Erythroblast (primary cell): ENCODE measurements at places on chromosomes 3 and 15.

- DNase-seq: no peak
These were observed 122.6 kb downstream of the AQP9 start for GRCh38 chr15:58260725-58261267.

- DNase-seq: no peak
These were observed 409.0 kb upstream of the PROK2 start for GRCh38 chr3:72193771-72194430.

GRCh38 chr3:125136966-125137357, 75.6 kb downstream of the SLC12A8 start:
- no peak for DNase-seq

- DNase-seq: no peak
These were observed 214.4 kb upstream of the SOX2 start for GRCh38 chr3:181497358-181497757.

DNA sequence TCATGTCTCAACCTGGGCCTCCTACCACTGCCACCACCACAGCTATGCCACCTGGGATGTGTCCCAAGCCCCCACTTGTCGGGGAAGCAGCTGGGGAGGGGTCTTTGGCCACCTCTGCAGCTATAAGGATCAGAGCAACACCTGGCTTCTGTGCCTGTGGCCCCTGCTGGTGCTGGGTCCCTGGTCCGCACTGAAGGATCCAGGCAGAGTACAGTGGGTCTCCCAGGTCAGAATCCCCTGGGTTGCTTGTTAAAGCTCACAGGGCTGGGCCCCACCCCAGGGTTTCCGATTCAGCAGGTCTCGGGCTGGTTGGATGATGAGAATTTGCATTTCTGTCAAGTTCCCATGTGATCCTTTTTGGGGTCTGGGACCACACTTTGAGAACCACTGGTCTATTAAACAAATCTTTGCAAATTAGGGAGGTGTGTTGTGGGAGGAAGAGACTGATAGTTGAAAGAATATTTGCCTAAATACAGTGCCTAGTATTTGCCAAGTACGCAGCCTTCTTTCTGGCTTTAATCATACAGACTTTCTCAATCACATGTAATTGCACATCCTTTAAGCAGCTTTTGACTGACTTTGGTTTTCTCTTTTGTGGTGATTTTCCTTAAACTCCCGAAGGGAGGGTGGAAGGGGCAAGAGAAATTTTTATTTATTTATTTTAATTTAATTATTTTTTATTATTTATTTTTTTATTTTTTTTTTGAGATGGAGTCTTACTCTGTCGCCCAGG, 127.3 kb downstream of the IGF1R start:
- DNase-seq: no peak

- no peak for DNase-seq
These were observed 96.6 kb downstream of the LRRC3B start for GRCh38 chr3:26719134-26719533.

- DNase-seq: no peak
These were observed 320.4 kb downstream of the CTNNB1 start for GRCh38 chr3:41519746-41520145.

DNA sequence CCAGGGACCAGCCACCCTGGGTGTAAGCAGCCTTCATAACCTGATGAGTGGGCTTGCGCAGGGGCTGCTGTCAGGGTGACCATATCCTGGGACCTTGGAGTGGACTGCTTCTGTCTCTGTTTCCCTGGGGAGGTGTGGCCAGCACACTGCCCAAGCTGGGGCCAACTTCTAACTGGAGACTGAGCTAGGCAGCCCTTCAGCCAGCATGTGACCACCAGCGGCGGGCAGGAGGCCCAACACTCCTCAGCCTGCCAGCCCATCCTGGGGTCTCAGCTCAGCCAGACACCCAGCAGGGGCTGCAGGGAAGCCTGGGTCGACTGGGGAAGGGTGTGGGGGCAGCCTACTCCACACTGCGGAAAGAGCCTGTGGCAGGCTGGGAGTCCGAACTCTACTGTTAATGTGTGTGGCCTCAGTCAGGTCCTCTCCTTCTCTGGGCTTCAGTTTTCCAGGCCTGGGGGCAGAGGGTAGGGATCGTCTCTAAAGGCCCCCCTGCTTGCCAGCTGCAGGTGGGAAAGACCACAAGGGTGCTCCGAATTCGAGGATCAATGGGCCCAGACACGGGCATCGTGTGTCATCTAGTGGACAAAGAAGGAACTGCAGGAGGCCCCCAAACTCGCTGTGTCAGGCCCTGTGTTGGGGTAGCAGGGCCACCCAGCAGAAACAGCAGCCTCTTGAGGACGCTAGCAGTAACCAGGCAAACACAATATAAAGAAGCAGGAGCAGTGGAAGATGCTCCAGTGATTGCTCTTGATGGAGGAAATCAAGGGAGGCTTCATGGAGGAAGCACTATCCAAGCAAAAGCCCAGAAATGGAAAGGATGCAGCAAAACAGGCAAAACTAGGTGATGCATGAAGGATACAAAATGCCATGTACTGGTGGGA, 2.0 kb upstream of the SEMA3G start:
- peak; percentile 87 for DNase-seq

DNA sequence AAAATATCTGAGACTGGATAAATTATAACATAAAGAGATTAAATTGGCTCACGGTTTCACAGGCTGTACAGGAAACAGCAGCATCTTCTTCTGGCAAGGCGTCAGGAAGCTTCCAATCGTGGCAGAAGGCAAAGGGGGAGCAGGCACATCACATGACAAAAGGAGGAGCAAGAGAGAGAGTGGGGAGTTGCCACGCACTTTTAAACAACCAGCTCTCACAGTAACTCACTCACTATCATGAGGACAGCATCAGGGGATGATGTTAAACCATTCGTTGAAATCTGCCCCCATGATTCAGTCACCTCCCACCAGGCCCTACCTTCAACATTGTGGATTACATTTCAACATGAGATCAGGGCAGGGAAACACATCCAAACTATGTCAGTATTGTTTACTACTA, 114.5 kb upstream of the SPATA16 start:
- no peak for DNase-seq

DNA sequence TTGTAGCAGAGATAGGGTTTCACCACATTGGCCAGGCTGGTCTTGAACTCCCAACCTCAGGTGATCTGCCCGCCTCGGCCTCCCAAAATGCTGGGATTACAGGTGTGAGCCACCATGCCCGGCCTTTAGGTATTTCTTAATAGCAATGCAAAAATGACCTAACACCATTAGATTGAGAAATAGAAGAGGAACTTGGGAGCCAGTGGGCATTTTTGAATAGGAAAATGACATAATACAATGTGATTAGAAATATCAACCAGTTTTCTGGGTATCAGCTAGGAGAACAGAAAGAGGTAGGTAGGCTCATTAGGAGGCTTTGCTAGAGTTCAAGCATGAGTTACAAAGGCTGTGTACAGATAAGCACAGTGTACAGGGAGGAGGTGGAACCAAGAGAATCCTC, 101.8 kb upstream of the TBC1D5 start:
- no peak for DNase-seq

GRCh38 chr3:185225523-185225922, 28.3 kb downstream of the EHHADH start:
- DNase-seq: no peak

- no peak for DNase-seq
These were observed 126.8 kb downstream of the FRMD4B start for GRCh38 chr3:69259125-69259524.

DNA sequence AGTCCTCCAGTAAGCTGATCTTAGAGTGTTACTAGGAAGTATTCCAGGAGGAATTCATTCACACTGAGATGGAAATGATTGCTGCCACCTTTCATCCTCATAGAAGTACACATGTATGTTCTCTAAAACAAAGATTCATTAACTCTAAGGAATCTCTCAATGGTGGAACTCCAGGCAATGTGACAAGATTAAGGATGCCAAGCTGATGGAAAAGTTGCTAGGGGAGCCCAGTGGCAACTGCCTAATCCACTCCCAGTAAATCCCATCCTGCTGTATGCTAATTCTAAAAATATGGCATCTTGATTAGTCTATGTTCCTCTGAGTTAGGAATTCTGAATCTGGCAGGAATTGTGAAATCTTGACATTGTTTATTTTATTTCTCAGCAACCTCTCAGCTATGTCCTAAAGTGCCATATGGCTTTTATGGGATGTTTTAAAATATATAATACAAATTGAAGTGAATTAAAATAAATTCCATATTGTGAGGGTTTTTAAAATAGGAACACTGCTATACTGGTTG, 210.0 kb upstream of the TRIM42 start:
- no peak for DNase-seq

DNA sequence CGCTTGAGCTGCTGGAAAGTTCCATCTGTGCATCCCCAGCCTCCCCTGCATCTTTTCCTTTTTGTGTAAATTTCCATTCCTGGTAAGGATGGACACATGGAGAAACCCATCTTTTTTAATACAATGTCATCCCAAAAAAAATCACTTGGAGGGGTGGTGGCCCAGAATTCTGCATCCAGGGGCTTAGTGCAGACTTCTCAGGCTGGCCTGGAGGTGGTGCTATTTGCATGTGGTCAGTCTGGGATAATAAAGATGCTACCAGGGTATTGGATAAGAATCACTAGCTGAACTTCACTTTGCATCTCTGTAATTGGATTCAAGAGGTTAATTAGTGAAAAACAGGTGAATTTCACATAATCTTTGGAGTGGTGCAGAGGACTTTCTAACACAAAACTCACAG, 1.8 kb upstream of the ZSCAN2 start:
- peak; percentile 80 for DNase-seq

GRCh38 chr3:134694466-134694865, 43.6 kb upstream of the KY start:
- no peak for DNase-seq

- DNase-seq: no peak
These were observed 86.1 kb upstream of the BCL6 start for GRCh38 chr3:187831125-187832051.

DNA sequence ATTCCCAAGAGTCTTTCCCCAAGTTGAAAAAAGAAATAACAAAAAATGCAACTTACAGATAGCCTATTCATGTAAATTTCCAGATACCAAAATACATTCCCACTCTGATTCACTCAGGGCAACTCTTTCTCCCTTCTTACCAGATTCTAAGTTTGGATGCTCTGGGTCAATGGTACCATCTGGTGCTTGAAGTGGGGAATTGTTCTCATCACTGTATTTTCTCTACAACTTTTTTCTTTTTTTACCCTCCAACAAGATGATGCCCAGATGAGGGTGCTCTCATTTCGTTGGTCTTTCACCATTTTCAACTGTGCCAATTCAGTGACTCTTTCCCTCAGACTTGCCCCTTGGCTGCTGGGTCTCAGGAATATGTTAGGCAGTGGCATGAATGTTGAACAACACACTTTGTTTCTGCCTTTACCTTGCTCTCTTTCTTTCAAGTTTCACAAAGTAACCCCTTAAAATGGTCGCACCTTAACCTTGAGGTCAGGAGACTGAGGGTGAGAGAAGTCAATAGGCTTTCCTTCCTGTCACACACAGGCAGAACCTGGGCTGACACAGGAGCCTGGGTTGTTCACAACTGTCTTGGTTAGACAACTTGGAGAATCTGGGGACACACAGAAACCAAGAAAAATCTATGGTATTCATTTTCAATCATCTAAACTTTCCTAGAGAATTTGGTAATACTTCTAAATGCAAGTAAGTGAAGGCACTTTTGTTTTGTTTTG, 330.7 kb upstream of the SLCO3A1 start:
- peak; percentile 28 for DNase-seq

GRCh38 chr3:154422694-154423093, 7.3 kb downstream of the GPR149 start:
- no peak for DNase-seq

GRCh38 chr3:140157161-140157560, 222.2 kb downstream of the CLSTN2 start:
- DNase-seq: no peak

GRCh38 chr3:50600841-50601591, 10.6 kb downstream of the CISH start:
- peak; percentile 91 for DNase-seq

DNA sequence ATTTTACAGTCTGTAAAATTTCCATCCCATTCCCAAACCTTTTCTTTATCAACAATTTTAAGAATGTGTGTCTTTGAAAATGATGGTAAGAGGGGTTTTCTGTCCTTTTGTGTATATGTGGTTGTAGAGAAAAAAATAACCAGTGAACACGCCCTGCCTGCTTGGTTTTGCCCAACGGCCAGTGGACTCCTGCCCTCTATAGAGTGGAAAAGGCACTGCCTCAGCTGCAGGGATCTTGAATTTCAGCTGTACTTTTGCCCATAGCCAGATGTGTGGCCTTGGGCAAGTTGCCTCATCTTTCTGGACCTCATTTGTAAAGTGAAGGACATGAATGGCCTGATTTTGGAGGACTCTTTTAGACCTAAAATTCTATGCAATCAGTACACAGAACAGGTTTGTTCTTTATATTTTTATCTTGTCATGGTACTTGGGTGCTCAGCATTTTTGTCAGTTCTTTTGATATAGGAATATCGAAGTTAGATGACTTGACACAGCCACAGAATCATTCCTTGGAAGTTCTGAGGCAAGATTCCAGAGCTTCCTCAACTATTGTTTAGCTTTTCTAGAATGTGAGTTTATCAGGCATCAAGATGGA, 81.0 kb downstream of the CLDN11 start:
- DNase-seq: peak; percentile 54

DNA sequence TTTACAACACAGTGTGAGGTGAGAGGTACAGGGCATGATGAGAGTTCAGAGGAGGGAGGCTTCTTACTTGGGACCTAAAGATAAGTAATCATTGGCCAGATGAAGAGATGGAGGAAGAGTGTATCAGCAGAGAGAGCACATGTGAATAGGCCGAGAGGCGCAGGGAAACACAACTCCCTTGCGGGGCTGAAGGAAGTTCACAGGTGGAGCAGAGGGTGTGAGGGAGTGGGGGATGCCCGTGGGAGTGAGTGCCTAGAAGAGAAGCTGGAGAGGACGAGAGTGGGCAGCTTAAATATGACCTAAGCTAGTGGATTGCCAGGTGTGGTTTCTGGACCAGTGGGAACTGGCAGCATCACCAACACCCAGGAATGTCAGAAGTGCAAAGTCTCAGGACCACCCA, 98.2 kb upstream of the TBC1D5 start:
- no peak for DNase-seq

DNA sequence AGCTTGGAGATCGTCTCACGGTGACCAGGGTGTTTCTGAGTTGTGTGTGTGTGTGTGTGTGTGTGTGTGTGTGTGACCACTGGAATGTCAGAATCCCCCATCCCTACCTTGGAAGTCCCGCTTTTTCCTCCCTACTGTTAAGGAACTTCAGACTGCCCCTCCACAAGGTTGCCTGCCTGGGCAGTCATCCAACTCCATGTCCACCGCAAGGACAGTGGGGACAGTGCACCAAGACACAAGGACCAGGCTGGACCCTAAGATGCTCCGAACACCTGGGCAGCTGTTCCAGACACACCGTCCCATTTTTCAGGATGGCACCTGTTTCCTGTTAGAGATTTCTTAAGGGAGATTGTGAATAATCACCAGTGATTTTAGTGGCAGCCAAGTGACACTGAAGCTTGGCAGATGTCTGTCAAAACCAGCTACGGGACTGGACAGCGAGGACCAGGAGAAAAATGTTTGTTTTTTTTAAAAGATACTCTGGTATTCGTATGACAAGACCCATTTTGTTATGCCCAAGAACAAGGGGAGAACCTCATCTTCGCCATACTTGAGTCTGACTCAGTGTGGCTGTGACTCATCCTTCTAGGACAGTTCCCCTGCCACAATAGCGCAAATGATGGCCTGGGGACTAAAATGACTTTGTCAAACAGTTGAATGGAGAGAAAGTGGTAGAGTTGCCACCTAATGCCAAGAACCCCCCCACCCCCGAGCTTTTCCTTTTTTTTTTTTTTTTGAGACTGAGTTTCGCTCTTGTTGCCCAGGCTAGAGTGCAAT, 15.5 kb downstream of the PAQR9 start:
- peak; percentile 31 for DNase-seq
